ENCODE measurements at places on chromosomes 2 and 18.

DNA sequence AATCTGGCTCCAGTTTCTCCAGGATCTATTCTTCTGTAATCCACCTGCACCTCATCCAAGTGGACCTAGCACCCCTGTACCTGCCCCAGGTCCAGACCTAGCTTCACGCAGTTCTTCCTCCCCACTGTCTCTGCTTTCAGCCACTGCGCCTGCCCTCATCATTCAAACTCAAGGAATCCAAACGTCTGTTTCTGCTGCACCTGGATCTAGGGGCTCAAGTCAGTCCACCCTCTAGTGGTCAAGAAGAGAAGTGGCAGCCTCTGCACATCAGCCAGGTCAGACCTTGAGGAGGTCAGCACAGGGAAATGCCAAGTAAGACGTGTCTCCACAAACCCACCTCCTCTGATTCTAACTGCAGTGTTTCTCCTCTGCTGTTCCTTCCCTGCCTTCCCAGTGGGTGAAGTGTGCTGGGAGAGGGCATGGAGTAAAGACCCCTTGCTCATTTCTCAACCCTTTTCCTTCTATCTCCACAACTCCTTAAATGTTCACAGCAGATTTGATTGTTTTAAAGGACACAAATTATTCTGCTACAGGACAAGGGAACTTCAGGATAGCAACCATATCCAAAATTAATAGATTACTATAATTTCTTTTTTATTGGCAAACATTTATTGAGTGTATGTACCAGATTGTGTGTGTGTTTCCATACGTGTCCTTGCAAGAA lies 8.6 kb upstream of the RNF152 start:
- no peak for DNase-seq

GRCh38 chr2:63124850-63125249 lies 74.2 kb downstream of the OTX1 start:
- no peak for DNase-seq

DNA sequence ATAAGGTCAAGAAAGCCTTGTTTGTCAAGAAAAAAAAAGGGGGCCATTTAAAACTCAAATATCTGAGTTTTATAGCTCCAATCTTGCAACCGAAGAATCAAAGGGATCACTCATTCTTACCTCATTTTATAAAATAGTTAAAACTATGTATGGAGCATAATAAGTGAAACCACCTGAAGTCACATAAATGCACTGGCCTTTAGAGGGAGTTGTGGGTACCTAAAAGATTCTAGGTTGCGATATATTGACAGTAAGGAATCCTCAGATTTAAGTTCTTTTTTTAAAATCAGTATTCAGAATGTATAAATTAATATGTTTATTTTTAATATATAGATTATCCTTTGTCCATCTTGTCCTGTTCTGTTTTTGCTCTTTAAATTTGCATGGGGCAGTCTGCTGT lies 3.4 kb downstream of the ARHGAP28 start:
- DNase-seq, result no peak

DNA sequence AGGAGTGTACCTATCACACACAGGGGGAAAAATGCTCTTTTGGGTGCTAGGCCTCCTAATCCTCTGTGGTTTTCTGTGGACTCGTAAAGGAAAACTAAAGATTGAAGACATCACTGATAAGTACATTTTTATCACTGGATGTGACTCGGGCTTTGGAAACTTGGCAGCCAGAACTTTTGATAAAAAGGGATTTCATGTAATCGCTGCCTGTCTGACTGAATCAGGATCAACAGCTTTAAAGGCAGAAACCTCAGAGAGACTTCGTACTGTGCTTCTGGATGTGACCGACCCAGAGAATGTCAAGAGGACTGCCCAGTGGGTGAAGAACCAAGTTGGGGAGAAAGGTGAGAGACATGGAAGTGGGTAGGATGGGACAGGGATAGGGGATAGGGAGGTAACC lies 12.2 kb downstream of the DHRS9 start:
- DNase-seq, result no peak

DNA sequence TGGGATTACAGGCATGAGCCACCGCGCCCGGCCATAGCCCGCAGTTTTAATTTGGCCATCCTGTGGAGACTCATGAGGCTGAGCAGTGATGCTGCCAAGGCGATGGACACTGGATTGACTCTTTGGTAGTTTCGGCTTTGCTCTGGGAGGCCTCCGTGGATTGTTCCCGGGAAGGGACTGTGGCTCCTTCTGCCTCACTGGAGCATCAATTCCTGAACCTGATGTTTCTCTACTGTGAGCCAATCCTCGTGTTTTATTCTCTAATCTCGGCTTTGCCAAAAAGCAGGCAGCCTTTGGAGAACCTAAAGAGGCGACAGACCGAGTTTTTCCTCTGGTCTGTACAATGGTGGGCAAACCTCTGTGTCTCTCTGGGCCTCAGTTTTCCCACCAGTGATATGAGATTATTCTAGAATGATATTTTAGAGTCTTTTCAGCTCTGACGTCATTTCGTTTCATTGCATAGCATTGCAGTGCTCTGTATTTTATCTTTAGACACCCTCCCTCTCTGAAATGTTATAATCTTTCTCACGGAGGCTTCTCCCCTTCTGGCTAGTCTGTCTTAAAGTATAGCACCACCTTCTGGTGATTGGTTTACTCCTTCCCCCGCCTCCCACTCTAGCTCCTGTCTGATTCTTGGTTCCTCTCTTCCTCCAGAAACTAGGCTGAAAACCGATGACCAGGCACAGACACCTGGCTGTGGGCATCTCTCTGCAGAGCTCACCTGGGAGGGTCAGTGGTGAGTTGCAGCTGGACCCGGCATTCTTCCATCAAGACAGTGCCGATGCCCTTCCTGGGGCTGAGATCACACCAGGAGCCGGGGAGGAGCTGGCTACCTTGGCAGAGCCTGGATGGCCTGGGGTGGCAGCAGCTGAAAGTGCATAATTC lies 341.3 kb downstream of the MYCN start:
- DNase-seq, result no peak

GRCh38 chr2:182559623-182560022 lies 132.8 kb upstream of the PDE1A start:
- peak; percentile 10 for DNase-seq

- DNase-seq, result no peak
Observed at GRCh38 chr2:209593930-209594329, 170.1 kb downstream of the MAP2 start.

DNA sequence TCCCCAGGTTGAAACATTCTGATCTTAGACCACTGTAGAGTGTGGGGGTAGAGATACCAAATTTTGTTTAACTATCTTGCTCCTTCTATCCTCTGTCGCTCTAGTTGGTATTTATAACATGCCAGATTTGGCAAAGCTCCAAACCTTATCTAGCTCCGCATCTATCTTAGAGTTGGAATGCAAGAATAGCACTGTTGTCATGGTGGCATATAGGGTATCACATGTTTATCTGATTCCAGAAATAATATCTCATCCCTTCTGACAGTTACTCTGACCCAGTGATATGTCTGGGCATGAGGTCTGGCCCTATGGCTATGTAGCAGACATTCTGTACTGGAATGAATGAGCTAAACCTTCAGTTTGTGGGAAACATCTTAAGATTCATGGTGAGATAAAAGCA lies 51.7 kb downstream of the CABYR start:
- no peak for DNase-seq

- DNase-seq, result no peak
Observed at GRCh38 chr2:133169274-133169912, 398.9 kb downstream of the NCKAP5 start.

DNA sequence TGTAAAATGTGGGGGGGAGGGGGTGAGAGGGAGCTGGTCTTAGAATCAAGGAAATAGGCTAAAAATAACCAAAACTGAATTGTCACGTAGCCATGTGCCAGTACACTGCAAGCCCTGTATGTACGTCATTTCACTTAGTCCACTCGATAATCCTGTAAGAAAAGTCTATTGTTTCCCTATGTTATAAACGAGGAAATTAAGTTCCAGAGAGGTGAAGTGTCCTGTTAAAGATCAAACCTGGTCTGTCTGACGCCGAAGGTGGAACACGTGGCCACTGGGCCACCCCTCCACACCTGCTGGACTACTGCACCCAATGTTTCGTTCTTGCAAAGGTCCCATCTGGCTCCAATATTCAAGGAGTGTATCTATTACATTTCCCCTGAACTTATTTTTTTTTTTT lies 29.6 kb downstream of the TFCP2L1 start:
- DNase-seq, result no peak

GRCh38 chr2:156309167-156309566 lies 23.4 kb downstream of the NR4A2 start:
- DNase-seq, result no peak
